Peyer's patch (tissue), 4 donors: ENCODE measurements at places on chromosomes 7 and 10.
A peak's percentile ranks its signal among the peaks of the same experiment; 100 is the strongest.

- H3K36me3 ChIP-seq, result no peaks in the 10 kb centered on the region
- H3K27ac ChIP-seq, result no peak overlapping the region
- H3K27me3 ChIP-seq, result no peaks in the 10 kb centered on the region
- no peak for DNase-seq
- no peak overlapping the region for H3K4me3 ChIP-seq
These were observed 35.5 kb downstream of the ARL4A start for GRCh38 chr7:12722636-12723605.

GRCh38 chr10:5614155-5614721 is 52.2 kb downstream of the ASB13 start:
- H3K27me3 ChIP-seq, result no peaks in the 10 kb centered on the region
- H3K4me1 ChIP-seq, result peaks cover 21% of the 10 kb centered on the region
- no peak overlapping the region for H3K27ac ChIP-seq
- no peaks in the 10 kb centered on the region for H3K36me3 ChIP-seq
- H3K4me3 ChIP-seq, result no peak overlapping the region

DNA sequence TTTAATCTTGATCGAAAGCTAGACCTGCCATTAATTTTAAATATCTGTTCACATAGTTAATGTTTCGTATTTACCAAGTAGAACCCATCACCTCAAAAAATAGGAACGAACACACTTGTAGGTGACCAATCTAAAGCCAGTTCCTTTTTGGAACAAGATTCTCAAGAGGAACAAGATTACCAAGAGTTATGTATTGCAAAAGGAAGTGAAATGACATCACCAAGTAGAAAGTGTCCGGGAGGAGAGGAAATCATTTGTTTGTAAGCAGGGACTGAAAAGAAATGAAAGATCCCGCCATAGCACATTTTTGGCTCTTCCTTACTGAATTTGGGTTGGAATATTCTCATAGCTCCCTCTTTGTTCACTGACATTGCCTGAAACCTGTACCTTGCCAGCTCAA is 1200.5 kb downstream of the SORCS1 start:
- H3K27ac ChIP-seq, result no peak overlapping the region
- DNase-seq, result no peak
- H3K27me3 ChIP-seq, result no peaks in the 10 kb centered on the region
- H3K4me1 ChIP-seq, result no peaks in the 10 kb centered on the region

DNA sequence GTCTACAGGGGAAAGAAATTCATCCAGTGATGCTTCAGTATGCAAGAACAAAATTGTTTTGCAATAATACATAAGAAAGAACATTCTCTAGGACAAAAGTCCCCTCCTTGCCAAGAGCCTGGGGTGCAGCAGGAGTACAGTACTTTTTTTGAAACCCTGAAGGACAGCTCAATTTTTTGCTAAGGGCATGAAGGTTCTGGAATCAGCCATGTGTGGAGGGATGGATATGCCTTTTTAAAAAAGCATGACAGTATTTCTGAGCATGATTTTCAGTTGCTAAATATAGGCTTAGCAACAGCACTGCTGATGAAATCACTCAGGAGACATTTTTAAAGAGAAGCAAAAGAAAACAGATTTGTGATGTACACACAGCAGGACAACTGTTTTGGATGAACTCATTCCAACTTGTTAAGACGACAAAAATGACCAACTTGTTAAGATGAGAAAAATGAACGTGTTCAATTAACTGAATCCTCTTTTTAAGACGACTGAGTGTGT is 39.3 kb downstream of the HBP1 start:
- no peak overlapping the region for H3K4me3 ChIP-seq
- no peaks in the 10 kb centered on the region for H3K4me1 ChIP-seq
- H3K36me3 ChIP-seq, result no peaks in the 10 kb centered on the region
- peak overlapping the region; percentile 18 for H3K27ac ChIP-seq
- H3K27me3 ChIP-seq, result no peaks in the 10 kb centered on the region
- DNase-seq, result no peak

- no peaks in the 10 kb centered on the region for H3K36me3 ChIP-seq
- peaks cover 44% of the 10 kb centered on the region for H3K4me1 ChIP-seq
- H3K4me3 ChIP-seq, result peak overlapping the region; percentile 72
These were observed 2.2 kb downstream of the GLUD1 start for GRCh38 chr10:87092376-87092860.
